ENCODE measurements at places on chromosomes 16 and 17. TPM values are rescaled to one million over a fixed set of nuclear protein-coding genes. Genes with fewer than 3 reads are reported as not detected.

DNA sequence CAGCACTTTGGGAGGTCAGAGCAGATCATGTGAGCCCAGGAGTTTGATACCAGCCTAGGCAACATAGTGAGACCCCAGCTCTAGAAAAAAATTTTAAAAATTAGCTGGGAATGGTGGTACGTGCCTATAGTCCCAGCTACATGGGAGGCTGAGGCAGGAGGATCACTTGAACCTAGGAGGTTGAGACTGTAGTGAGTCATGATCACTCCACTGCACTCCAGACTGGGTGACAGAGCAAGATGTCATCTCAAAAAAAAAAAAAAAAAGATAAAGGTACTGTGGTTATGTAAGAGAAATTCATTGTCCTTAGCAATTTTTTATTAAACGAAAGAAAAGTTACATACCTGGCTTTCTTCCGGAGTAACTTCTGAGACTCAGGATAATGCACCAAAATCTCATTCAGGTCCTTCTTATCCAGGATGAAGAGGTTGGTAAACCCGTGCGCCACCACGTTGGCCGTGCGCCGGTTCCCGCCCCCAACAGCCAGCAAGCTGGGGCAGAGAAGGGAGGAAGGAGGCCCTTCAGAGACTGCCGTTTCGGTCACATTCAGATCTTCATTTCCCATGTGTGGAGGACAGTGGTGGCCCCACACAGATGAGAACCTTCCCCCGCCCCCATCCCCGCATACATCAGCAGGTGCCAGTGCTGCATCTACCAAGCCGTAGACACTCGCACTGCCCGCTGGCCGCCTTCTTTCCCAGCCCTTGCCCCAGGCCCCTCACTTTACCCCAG lies 73.7 kb downstream of the CNGB1 start:
- no peak for DNase-seq

GRCh38 chr17:31680126-31680525 lies 178.9 kb downstream of the COPRS start:
- DNase-seq, result no peak

DNA sequence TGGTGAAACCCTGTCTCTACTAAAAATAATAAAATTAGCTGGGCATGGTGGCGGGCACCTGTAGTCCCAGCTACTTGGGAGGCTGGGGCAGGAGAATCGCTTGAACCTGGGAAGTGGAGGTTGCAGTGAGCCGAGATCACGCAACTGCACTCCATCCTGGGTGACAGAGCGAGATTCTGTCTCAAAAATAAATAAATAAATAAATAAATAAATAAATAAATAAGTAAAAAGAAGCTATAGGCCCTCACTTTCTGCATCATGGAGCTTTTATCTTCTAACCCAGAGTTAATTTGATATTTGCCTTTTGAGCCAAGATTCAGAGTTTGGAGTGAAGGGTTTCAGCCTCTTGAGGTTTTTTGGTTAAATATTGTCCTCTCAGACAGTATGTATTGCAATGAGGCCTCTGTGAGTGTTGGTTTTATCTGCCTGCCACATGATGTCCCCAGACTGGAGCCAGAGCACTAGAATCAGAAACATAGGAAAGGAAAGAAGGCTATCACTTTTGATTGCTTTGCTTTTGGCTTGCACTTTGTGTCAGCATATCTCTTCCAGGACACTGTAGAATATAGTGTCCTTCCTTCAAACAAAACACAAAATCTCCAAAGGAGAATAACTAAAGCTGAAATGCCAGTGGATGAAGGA lies 32.5 kb downstream of the RNF135 start:
- DNase-seq, result no peak

- peak; percentile 73 for DNase-seq
These were observed at the start of gene RHBDL3 for GRCh38 chr17:32265192-32265923. Gene RHBDL3, plus strand, starts transcription at chr17:32265832. Its CDS starts 358 bp downstream, at chr17:32266190.

Gene KRTAP1-5
- total RNA-seq, result not detected

Gene OR1A1
- not detected for total RNA-seq
